ENCODE measurements at places on chromosomes 12 and 14.
A peak's percentile ranks its signal among the peaks of the same experiment; 100 is the strongest.

- DNase-seq = no peak
These were observed 115.4 kb downstream of the SOX5 start for GRCh38 chr12:23834076-23834475.

DNA sequence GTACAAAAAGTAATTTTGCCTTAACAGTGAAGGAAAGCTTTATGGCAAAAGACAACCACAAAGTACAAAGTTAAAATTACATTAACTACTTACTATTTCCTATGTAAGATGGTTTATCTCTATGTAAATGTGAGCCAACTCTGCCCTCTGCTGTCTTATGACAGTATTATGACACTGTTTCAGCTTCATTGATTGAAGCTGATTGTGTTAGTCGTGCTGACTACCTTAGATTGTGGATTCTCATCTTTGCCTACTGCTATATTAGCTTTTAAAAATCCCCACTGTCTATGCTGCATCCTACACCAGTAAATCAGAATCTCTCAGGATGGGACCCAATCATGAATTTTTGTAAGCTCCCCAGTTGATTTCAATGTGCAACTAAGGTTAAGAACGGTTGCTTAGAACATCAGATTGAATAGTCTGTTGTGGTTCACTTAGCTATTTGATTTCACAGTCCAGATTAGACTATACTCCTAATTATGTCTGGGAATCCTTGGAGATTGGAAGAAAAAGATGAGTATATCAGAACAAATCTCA is 12.2 kb upstream of the SPTB start:
- DNase-seq = no peak

- DNase-seq = no peak
These were observed 620 bp downstream of the C1S start for GRCh38 chr12:7061138-7061537.

DNA sequence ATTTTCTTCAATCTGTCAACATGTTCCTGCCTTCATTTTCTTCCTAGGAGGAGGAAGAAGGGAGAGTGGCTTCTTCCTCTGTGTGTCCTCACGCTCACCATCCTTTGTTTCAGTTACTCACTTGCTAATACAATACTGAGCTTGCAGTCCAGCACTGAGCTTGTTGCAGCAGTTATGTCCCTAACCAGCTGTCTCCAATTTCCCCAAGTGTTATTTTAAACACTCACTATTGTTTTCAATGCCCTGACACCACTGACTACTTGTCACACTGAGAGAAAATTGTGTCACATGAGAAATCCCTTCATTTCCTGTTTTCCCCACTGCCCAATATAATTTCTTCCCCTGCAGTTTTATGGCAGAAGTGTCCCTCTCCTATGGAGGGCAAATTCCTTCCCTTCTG is 53.4 kb downstream of the HSD17B6 start:
- no peak for DNase-seq

DNA sequence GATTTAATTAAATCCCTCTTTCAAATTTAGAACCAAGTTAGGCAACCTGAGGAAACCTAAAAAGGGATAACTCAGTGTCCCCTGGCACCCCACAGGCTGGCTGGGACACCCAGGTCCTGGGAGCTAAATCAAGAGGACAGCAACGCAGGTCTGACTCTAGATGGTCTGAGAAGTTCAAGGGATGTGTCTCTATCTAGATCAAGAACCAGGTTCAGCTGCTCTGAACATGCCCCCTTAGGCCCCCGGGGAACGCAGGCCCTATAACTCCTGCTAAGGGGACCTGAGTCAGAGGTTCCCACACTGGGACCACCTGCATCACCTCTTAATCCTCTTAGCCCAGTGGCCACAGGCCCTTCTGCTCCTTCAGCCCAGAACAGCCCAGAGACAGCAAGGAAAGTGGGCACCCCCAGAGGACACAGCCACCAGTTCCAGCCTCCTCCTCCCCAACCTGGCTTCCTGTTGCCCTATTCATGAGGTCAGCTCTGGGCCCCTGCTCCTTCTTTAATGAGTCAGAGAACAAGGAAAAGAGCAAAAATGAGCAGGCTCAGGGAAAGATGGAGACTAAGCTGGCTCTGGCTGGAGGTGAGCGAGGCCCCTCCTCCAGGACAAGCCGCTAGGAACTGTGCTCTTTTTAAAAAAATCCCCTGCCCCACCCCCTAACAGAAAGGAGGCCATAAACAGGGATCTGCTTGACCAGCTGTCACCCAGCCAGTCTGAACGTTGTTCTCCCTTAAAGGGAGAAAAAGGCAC is 10.8 kb downstream of the PITPNM2 start:
- DNase-seq = no peak

GRCh38 chr12:43079476-43079875 is 472.5 kb downstream of the ADAMTS20 start:
- DNase-seq = no peak

GRCh38 chr12:49287876-49288275 is 7.1 kb upstream of the PRPH start:
- DNase-seq = no peak

DNA sequence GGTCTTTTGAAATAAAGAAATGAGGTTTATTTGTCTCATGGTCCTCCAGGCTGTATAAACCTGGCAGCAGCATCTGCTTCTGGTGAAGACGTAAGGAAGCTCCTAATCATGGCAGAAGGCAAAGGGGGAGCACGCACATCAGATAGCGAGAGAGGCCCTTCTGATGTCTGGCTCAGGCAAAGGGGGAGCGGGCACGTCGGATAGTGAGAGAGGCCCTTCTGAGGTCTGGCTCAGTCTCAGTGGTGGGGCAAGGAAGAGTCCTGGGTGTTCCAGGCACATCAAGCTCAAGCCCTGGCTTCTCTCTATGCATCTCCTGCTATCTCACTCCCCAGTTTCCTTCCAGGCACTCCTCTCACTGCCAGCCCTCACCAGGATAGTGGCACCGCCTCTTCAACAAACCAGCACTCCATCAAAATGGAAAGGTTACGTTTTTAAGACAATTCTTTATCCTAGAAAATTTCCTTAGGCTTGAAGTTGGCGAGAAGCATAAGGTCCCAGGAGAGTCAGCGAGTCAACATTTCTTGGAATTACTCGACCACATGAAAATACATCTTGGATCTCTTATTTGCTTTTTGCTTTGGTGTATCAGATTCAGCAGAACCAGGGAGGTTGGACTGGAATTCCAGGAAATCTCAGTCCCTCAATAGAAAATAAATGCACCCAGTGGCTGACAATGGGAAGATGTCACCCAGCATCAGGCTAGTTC is 189.6 kb upstream of the TMEM132C start:
- no peak for DNase-seq

- DNase-seq = no peak
These were observed 187.4 kb upstream of the NTF3 start for GRCh38 chr12:5244513-5244972.

- no peak for DNase-seq
These were observed 129.1 kb upstream of the PPFIA2 start for GRCh38 chr12:81888106-81888740.

- DNase-seq = peak; percentile 91
These were observed 11.8 kb upstream of the TTC7B start for GRCh38 chr14:90827919-90828610.

- no peak for DNase-seq
These were observed 19.7 kb upstream of the CD9 start for GRCh38 chr12:6180268-6181051.

DNA sequence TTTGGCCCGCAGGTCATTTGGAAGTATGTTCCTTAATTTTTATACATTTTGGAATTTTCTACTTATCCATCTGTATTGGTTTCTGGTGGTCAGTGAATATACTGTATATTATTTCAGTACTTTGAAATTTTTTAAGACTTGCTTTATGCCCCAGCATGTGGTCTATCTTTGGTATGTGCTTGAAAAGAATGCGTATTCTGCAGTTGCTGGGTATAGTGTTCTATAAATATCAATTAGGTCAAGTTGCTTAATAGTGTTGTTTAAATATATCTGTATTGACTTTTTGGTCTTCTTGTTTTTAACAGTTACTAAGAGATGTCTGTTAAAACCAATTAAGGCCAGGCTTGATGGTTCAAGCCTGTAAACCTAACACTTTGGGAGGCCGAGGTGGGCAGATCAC is 21.7 kb upstream of the SIX1 start:
- DNase-seq = no peak

DNA sequence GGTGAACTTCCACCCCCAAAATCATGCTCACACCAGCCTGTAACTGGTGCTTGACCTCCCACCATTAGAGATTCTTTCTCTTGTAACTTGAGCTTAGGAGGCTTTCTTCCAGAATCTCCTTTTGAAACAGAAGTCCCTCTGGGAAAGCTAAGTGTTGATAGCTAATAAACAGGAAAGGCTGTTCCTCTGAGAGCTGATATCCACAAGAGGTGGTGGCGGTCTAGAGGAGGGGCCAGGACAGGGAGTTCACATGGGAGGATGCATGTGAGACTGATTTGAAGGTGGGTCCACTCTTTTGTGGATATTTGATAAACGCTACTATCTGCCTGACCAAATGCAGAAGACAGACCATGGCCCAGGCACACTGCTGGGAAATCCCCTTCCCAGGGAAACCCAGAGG is 10.2 kb upstream of the PRMT8 start:
- DNase-seq = no peak

- DNase-seq = no peak
These were observed 12.4 kb downstream of the MLXIP start for GRCh38 chr12:122090759-122091515.

DNA sequence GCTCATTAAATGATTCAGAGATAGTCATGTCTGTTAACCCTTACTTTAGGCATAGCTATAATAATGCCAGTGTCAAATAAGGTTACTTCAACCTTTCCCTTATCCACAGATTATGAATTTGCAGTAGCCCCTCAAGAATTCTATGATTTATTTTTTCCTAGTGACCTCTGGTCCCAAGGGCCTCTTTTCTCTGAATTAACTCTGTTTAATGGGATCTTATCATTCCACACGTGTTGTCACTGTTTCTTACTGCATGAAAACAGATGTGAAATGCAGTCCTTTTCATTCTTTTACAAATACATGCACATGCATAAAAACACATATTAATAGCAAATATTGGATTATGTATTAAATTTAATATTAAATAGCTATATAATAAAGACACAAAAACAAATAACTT is 667.7 kb upstream of the FOXG1 start:
- no peak for DNase-seq

- DNase-seq = peak; percentile 24
These were observed 79.2 kb downstream of the HECTD4 start for GRCh38 chr12:112303004-112303403.

DNA sequence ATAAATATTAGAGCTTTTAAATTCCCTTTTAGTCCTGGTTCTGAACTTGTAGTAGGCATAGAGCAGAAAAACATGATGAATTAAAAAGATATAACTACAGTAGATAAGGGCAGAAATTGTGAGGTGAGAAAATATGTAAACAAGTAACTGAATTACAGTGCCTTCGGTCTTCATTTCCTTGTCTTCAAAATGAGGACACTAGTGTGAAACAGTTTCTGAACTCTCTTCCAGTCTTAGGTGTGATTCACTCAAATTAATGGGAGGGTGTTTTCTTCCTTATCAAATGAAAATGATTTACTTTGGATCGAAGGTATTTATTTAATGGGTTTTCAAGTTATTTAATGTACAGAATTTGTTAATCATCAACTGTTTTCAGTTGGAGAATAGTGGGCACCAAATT is 1.5 kb downstream of the FGD4 start:
- no peak for DNase-seq

DNA sequence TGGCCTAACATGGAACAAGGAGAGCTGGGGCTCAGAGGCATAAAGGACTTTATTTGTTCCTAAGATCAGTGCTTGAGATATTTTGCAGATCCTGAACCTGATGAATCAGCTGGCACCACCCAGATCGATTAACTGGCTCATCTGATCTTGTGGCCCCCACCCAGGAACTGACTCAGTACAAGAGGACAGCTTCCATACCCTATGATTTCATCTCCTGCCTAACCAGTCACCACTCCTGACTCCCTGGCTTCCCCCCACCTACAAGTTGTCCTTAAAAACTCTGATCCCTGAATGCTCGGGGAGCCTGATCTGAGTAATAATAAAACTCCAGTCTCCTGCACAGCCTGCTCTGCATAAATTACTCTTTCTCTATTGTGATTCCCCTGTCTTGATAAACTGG is 5.1 kb downstream of the C12orf56 start:
- no peak for DNase-seq

DNA sequence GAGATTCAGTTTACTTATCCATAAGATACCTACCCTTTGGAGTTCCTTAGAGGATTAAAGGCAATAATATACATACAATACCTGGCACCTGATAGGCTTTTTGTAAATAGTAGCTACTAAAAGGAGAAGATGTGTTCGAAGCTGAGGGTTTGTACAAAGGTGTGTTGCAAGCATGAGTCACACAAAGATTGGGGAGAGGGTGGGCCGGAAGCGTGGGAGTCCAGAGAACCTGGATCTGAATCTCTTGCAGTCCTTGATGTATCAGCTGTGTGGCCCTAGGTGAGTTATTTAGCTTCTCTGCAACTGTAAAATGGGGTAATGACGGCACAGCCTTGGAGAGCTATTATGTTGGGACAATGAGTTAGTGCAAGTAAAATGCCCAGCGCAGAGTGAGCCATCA is 61.6 kb upstream of the PSMC1 start:
- no peak for DNase-seq

GRCh38 chr12:19885093-19885812 is 446.0 kb downstream of the AEBP2 start:
- DNase-seq = no peak

- DNase-seq = peak; percentile 68
These were observed at the start of gene BRI3BP for GRCh38 chr12:124993626-124994436. Gene BRI3BP (plus strand): TSS chr12:124993645. CDS start chr12:124993791, 146 bp downstream.

- DNase-seq = no peak
These were observed 45.7 kb upstream of the PRMT8 start for GRCh38 chr12:3445119-3445978.

- no peak for DNase-seq
These were observed 218.8 kb downstream of the BTG1 start for GRCh38 chr12:91926848-91927247.

DNA sequence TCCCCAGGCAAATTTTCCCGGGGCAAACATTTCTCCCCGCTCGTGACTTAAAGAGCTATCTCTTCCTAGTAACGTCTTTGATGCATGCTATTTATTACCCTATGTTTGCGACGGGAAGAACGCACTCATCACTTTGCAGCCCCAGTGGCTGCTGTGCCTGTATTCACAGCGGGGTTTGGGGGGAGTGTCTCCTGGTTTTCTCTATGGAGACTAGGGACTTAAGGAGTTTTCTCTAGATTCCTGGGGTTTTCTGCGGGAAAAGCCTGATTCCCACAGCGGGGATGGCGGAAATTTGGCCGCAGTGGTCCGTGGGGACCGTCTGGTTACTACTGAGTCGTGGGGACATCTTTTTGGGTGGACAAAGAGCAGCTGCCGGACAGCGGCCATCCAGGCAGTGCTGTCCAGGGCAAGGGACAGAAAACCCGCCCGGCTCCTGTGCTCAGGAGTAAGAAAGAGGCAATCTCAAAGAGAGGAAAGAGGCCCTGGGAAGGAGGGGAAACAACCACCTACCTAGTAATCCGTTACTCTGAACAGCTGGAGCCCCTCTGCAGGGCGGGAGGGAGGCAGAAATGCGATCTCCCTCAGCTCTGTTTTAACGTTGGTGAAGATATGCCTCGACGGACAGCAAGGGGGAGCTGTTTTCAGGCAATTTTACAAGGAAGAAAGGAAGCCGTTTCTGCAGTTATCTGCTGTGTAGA is 771 bp upstream of the AVPR1A start:
- no peak for DNase-seq

- DNase-seq = no peak
These were observed 12.1 kb upstream of the NTN4 start for GRCh38 chr12:95802482-95803270.

Data from CD4-positive, alpha-beta T cell treated with Interleukin-15 for 1 hour (primary cell).